ENCODE measurements at places on chromosomes 7 and 10.

DNA sequence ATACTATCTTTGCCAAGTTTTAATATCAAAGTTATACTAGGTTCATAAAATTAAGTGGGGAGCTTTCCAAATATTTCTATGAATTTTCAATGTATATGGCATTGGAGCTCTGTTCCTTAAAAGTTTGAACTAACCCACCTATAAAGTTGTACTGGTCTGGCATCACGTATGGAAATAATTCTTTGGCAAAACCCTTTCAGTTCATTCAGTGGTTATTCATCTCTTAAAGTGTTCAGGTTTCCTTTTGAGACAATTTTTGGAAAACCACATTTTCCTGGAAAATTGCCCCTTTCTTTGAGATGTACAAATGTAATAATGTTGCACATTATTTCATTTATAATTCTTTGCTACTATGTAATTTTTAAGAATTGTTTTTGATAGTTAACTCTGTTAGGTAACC, 62.5 kb upstream of the INPP5A start:
- DNase-seq = no peak

DNA sequence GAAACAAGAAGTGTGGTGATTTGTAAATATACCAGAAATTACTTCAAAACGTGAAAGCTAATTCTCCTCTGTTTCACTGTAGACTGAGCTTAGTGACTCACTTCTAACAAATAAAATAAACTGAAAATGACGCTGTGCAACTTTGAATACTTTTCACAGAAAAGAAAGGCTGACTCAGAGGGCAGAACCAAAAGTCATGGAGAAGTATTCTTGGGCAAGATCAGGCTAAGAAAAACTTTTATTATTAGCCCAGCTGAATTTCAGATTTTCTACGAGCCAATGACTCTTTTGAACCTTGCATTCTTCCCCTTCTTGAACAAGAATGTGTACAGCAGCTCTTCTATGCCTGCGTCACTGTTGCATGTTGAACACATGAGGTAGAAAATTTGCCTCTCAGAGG, 527.3 kb upstream of the GHITM start:
- no peak for DNase-seq

GRCh38 chr10:26448292-26448691, 10.2 kb downstream of the APBB1IP start:
- DNase-seq = no peak

DNA sequence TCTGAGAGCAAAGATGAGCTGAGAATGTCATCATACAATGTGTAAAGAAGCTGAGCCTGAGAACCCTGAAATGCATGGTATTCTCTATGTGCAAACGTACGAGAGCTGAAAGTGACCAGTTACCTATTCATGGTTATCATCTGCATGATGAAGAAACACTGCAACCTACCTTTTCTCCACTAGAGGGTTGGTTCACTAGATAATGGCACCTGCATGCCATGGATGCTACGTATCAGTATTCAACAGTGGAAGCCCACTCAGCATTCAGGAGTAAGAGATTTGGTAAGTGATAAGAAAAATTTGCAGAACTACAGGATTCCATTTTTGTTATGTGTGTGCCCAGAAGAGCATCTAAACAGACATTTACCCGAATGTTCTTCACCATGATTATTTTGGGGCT, 145.4 kb downstream of the PTPRN2 start:
- DNase-seq = no peak

- DNase-seq = no peak
Measured at GRCh38 chr7:150396851-150397260, 17.7 kb downstream of the ZNF775 start.

GRCh38 chr10:7302392-7302906, 108.4 kb downstream of the SFMBT2 start:
- DNase-seq = no peak

- DNase-seq = no peak
Measured at GRCh38 chr7:4444106-4444505, 238.0 kb upstream of the FOXK1 start.

- DNase-seq = no peak
Measured at GRCh38 chr10:35493196-35494118, 111.7 kb upstream of the GJD4 start.

DNA sequence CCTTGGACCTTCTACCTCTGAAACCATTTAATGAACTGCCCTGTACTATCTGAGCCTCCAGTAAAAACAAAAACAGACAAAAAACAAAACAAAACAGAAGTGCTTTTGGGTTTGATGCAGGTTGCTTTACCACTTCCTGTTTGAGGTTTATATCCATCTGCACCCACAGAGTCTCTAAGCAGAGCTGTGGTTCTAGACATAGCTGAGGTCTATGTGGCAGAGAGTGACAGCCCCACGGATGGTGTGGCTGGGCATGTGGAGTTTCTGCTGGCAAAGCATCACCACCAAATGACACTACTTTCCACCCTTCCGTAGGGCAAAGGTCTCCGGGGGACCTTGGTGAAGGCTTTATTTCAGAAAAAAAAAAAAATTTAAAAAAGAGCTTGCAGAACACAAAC, 754.2 kb downstream of the GRID1 start:
- no peak for DNase-seq

DNA sequence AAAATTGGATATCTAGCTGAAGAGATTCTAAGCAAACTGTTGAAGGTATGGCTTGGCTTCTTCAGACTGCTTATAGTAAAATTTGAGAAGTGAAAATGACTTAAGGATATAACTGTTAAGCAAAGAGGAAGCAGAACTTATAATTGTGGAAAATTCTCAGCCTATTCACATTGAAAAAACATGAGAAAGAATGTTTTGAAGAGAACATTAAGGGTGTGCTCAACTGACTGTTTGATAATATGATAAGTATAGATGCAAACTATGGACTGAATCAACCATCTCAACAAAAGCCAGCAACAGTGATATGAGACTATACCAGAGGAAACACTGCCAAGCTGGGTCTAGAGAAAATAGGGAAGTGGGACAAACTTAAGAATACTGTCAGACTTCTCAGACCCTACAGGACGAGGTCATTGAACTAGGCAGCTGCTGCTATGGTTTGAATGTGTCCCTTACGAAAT, 133.1 kb upstream of the PPP1R3A start:
- DNase-seq = no peak

- DNase-seq = no peak
Measured at GRCh38 chr10:48895803-48896195, 43.8 kb downstream of the LRRC18 start.

GRCh38 chr7:20577441-20578071, 37.9 kb upstream of the ABCB5 start:
- no peak for DNase-seq

DNA sequence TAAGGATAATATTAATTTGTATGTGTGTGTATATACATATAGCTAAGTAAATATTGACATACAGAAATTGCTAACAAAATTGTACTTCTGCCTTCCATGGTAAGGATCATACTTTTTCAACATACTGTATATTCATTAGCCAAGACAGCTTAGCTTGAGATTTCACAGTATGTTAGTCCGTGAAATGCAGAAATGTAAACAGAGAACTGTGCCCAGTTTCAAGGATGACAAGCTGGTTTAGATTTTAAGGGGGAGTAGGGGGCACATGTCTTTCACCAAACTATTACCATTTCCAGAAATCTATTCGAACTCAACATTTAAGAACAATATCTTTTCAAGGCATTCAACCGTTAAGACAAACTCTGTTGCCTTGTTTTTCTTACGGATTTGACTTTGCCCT, 182.2 kb downstream of the SORCS1 start:
- DNase-seq = no peak

- peak; percentile 19 for DNase-seq
Measured at GRCh38 chr7:128908750-128909624, 1.5 kb downstream of the KCP start.

DNA sequence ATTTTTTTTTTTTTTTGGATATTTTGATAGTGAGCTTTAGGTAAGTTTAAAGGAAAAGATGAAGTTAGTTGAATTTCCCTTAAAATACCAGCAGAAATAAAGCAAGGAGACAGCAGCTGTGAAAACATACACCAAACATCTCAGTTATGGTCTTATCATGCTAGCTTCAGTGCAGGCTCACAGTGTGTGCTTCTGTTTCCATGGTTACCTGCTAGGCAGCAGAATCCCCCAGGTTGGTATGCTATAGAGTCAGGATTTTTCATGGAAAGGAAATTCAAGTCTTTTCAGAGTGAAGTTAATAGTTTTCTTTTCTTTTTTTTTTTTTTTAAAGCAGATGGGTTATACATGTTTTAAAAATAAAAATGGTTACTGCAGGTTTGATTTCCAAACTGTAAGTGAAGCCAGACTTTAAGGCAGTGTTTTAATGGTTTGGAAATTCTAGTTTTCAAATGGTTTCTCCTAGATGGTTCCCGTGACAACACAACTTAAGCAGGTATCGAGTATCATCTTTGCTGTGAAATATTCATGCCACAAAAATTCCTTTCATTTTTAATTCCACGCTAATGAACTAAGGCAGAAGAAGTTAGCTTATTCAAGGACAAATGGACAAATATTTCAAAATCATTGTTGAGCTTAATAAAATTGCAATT, 230.9 kb downstream of the BICC1 start:
- DNase-seq = no peak

DNA sequence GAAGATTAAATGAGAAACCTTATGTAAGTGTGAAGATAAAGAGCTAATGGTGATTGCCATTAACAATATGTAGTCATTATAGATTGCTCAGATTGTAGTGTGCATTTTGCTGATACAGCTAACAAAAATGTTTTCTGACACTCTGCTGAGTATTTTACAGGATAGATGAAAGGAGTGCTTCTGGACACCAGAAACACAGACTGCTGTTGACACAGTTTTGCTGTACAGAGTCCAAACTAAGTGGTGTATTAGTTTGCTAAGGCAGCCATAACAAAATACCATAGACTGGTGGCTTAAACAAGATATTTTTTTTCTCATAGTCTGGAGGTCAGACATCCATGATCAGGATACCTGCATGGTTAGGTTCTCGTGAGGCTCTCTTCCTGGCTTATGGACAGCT, 2.2 kb downstream of the SMC3 start:
- DNase-seq = no peak

GRCh38 chr10:23359692-23360380, 15.2 kb upstream of the C10orf67 start:
- no peak for DNase-seq

- no peak for DNase-seq
Measured at GRCh38 chr7:35875292-35875691, 74.4 kb downstream of the SEPTIN7 start.

GRCh38 chr7:127770885-127771284, 118.9 kb downstream of the SND1 start:
- DNase-seq = no peak

GRCh38 chr10:14731875-14732512, 42.7 kb downstream of the FAM107B start:
- DNase-seq = no peak

DNA sequence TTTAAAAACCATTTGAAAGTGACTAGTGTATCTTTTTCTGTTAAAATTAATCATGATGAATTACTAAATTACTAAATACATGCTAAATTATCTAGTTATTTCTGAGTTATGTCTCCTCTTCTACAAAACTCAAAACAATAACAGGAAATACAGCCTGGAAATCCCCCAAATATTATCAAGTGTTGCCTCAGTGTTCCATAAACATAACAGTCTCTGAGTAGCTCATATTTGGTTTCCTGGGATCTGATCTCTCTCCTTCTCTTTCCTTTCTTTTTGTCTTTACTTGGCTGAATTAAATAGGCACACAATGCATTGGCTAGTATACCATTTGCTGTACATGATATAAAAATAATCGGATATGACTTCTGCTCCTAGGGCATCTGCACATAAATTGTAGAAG, 277.6 kb upstream of the IGFBP3 start:
- no peak for DNase-seq

DNA sequence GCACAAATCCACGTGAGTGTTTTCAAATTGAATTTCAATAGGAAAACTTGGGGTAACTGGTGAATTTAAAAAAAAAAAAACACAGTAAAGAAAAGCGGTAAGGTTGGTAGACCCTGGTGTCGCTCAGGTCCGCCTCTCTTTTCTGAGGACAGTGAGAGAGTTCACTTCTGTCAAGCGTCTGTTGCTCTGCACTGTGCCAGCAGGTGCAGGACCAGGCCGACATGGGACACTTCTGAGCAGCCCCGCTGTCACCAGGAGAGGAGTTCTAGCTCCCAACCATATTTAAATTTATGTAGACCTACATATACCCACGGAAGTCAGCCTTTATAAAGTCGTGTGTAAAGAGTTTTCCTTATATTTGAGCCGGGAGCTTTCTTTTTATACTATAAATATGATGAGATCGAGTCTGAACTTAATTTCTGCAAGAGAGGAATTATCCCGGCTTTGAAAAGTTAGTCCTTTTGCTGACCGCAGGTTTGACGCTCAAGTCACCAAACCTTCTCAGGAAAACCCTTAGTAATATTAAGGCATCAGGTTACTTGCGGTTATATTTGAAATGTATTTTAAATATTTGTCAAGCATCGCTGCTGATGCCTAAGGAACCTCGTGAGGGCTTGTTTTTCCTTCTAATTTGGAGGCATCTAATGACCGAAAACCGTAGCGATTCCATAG, 531 bp downstream of the IKZF1 start:
- no peak for DNase-seq

GRCh38 chr10:101793526-101793925, 10.3 kb upstream of the NPM3 start:
- DNase-seq = no peak

- no peak for DNase-seq
Measured at GRCh38 chr7:132402096-132402495, 174.2 kb downstream of the PLXNA4 start.

DNA sequence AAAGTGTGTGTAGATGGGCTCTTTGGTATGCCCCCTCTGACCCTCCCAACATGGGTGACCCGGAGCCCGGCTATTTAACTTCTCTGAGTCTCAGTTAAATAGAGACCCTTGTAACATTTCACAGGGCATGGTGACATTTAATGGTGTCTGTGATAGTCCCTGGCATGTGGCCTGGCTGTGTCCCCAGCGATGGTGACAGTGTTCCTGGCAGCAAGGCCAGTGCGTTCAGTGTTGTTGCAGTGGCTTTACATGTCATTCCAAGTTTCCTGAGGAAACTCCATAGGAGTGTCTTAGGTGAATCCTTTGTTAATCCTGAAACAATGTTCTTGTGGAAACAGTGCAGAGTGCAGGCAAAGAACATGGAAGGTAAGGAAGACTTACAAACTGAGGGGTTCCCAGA, 137.0 kb downstream of the RAMP3 start:
- no peak for DNase-seq

DNA sequence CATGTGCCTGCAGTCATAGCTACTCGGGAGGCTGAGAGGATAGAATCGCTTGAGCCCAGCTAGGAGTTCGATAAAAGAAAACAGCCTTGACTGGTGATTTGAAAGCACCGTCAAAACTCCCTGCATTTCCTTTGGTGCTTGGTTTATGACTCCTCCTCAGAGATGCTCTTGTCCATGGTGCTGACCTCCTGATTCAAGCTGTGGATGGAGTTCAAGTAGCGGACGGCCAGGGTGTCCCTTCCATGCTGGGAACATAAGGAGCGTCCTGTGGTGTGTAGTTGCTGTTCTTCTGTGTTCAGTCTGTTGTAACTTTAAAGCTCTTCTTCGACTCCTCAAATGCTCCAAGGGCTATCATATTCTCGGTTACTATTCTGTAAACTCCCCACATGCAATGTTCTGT, 382.5 kb upstream of the KIAA1217 start:
- no peak for DNase-seq
